ENCODE measurements at places on chromosomes 7 and 10.

GRCh38 chr7:94431619-94432280 lies 37.1 kb downstream of the COL1A2 start:
- DNase-seq: no peak

- DNase-seq: peak; percentile 90
These were observed 16.7 kb downstream of the TMEM120A start for GRCh38 chr7:75977743-75978142.

- no peak for DNase-seq
These were observed 8.5 kb downstream of the AKR1B1 start for GRCh38 chr7:134450294-134451000.

- no peak for DNase-seq
These were observed 268.8 kb downstream of the ELFN1 start for GRCh38 chr7:1938788-1939433.

GRCh38 chr7:65397730-65398142 lies 24.1 kb downstream of the ZNF92 start:
- DNase-seq: no peak

GRCh38 chr7:131692131-131692960 lies 135.9 kb upstream of the PODXL start:
- DNase-seq: peak; percentile 48

GRCh38 chr10:31896968-31897384 lies 31.7 kb downstream of the ARHGAP12 start:
- no peak for DNase-seq

GRCh38 chr10:131214521-131215244 lies 96.8 kb downstream of the TCERG1L start:
- no peak for DNase-seq

- DNase-seq: no peak
These were observed 10.5 kb upstream of the GIMAP8 start for GRCh38 chr7:150439967-150440366.

Measured in femur (tissue), 1 donor.